ENCODE measurements at places on chromosomes 11 and 22.

GRCh38 chr22:35538801-35539321 is 1.8 kb upstream of the RASD2 start:
- DNase-seq, result no peak

DNA sequence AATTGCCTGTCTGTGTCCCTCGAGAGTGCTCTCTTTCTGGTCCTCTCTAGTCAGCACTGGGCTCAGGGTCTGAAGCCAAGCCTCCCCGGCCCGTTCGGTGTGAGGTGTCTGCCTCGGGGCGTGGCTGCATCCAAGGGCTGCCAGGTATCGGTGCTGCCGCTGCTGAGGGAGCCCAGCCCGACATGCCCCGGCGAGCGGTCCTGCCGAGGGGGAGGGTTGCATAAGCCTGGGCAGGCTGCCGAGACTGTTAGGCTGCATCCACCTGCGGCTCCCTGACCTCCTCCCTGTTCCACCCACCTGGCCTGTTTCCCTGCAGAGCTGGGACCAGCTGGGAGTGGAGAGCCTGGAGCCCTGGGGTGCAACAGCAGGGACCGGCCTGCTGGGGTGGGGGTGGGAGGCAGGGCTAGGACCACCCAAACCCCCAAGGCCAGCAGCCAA is 6.3 kb downstream of the OVOL1 start:
- DNase-seq, result peak; percentile 57

- no peak for DNase-seq
Measured at GRCh38 chr11:69099180-69099579, 50.4 kb downstream of the TPCN2 start.

- DNase-seq, result no peak
Measured at GRCh38 chr11:64489831-64490441, 101.1 kb upstream of the SLC22A12 start.
